NCI-H2107 (cell line): ENCODE measurements at places on chromosomes 13 and 19.

DNA sequence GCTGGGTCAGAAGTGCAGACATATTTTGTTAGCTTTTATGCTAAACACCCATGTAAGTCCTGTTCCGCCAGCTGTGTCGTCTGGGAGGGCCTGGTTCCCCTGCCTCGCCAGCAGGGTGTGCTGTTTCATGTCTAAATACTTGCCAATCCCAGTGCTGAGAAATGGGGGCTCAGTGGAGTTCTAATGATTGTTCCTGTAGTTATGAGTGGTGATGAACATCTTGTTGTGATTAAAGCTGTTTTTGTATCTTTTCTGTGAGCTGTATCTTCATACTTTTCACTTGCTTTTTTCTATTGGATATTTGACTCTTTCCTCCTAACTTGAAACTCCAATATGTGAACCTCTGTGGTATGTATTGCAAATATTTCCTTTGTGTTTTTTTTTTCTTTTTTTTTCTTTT is 32.7 kb downstream of the KDM4B start:
- DNase-seq = no peak

DNA sequence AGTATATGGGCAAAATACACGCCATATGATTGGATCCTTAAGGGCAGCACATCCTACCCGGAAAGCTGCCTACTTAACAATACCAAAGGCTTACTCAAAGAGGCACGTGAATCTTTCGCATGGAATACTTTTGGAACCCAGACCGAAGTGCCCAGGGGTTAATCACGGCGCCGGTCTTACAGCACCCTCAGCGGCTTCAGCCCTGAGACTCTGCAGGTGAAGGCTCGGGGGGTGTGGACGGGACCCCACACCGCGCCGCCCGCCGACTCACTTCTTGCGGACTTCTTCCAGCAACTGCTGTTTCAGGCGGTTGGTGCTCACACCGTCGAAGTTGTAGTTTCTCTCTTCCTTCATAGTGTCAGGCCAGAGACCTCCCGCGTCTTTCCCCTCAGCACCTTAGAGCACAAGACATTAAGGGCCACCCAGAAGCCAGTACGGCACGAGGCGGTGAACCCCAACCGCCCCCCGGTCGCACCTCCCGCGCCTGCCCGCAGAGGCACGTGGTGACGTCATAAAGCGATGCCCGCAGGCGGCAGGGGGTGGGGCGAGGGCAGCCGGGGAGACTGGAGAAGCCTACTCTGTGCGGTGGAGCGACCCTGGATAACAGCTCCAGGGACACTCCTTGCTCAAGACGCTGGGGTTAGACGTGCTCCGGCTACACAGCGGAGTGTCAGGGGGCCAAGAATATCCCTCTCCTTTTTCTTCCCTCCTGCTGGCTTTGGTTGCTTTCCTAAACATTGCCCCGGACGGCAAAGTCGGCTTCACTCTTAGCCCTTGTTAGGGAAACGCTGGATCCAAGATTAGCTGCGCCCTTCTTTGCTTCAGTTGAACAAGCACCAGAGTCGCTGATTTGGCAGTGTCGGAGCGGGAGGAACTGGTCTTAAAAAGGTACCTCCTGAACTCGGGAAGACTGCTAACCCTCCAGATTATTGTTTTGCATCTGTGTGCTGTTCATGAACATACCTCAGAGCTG is at the start of gene CCDC169:
TSS of gene CCDC169 (minus strand) at position 449 of the 973 bp plus-strand sequence. CDS start at position 354, 95 bp downstream.
- no peak for DNase-seq

DNA sequence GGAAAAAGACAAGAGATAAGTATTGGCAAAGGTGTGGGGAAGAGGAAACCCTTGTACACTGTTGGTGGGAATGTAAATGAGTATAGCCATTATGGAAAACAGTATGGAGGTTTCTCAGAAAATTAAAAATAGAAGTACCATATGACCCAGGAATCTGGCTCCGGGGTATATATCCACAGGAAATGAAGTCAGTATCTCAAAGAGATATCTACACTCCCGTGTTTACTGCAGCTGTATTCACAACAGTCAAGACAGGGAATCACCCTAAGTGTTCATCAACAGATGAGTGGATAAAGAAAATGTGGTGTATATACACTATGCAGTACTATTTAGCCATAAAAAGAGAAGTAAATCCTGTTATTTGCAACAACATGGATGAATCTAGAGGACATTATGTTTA is 13.5 kb downstream of the KCTD12 start:
- no peak for DNase-seq

- no peak for DNase-seq
Observed at GRCh38 chr13:44842158-44842557, 147.1 kb downstream of the NUFIP1 start.

DNA sequence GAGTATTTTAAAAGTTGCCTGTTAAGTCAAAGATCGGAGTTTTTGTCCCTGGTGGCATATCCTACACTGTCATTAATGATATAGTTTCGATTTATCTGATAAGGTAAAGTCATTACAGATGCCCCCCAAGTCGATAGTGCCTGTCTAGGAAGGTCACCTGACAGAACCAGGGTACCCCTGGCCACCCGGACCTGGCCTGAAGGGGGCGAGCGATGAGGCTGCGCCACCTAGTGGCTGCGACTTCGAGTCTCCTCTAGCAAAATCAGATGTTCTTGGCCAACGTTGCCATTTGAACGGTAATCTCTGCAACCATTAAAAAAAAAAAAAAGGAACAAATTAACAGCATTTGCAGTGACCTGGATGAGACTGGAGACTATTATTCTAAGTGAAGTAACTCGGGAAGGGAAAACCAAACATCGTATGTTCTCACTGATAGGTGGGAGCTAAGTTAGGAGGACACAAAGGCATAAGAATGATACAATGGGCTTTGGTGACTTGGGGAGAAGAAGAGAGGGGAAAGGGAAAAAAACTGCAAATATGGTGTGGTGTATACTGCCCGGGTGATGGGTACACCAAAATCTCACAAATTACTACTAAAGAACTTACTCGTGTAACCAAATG is 565.1 kb downstream of the LIG4 start:
- DNase-seq = peak; percentile 33

DNA sequence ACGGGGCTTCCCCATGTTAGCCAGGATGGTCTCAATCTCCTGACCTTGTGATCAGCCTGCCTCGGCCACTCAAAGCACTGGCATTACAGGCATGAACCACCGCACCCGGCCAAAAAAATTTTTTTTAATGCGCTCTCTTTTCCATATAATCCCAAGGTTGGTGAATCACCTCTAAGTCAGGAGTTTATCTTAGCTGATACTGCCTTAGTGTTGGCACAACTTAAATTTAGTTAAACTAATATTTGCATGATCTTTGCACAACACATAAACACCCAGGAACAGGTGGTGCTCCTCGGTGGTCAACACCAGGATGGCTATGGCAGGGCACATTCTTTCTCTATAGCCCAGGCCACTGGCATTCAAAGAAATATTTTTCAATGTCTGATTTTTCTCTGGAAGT is 24.1 kb upstream of the PSG7 start:
- no peak for DNase-seq

DNA sequence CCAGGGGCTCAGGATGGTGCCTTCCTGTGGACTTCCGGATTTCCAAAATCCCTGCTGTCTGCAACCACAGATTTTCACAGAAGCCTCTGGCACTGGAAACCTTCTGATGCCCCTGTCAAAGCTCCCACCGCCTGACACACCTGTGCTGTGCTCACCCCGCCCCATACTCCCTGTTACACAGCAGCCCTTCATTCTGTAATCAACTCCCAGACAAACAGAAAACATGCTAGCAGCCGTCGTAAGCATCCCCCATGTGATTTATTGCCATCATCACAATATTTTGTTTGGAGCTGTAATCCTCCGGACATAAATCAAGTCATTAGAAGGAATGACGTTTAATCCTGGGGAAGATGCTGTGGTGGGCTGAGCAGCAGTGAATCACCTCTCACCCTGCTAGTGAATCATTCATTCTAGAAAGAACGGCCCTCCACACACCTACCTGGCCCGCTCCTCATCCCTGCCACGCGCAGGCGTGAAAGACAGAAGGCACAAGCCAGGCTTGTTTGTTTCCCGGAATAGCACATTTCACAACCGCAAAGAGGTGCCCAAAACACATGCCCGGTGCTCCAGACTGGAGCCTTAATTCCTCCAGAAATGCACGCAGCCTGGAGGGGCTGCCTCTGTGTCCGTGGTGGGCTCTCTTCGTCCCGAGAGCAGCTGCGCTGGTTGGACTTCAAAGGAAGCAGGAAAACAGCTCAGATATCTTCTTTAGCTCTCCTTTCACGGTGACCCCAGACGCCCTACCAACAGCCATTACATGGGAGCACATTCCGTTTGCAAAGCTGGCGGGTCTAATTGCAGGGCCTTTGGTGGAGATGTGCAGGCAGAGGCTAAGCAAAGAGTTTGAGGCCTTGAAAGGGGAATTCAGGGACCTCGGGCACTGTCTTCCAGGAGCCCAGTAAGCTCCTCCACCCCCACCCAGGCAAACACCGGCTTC is 41.3 kb upstream of the KCTD15 start:
- DNase-seq = no peak
